Chondrocyte (in vitro differentiated cells): ENCODE measurements at places on chromosomes 7 and 10. TPM values are rescaled to one million over a fixed set of nuclear protein-coding genes. Genes with fewer than 3 reads are reported as not detected.

DNA sequence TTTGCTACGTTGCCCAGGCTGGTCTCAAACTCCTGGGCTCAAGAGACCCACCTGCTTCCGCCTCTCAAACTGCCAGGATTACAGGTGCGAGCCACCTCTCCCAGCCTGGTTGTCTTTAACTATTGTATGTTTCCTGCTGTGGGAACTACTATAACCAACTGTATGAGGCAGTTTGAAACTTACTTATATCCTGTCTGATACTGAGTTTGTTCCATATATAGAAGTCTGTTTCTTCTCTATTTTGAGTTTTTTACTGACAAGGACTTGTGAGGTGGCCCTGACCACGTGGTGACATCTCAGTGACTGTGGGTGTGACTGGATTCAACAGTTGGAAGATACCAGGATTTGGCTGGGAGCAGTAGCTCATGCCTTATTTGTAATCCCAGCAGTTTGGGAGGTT lies 14.2 kb downstream of the FBH1 start:
- H3K36me3 ChIP-seq: peaks cover 13% of the 10 kb centered on the region
- H3K27ac ChIP-seq: no peak overlapping the region

GRCh38 chr7:148390381-148390780 lies 200.2 kb upstream of the C7orf33 start:
- no peak overlapping the region for H3K27ac ChIP-seq
- H3K36me3 ChIP-seq: no peaks in the 10 kb centered on the region
- no peak for DNase-seq
- peaks cover 12% of the 10 kb centered on the region for H3K27me3 ChIP-seq
- no peak overlapping the region for H3K4me3 ChIP-seq

DNA sequence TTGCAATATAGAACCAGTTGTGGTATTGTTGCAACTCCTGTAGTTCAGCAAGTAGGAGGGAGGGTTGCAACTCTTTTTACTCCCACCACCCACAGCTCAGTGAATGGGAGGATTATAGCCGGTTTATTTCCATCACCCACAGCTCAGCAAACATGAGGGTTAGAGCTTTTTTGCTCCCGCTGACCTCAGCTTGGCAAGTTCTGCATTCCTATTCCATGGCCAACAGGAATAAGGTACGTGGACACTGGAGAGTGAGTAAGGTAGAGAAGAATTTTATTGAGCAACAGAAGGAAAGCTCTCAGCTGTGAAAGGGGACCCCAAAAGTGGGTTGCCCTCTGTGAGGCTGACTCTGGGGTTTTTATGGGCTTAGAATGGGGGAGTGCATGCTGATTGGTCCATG lies 167.1 kb upstream of the SMIM30 start:
- H3K36me3 ChIP-seq: no peaks in the 10 kb centered on the region
- peaks cover 21% of the 10 kb centered on the region for H3K4me1 ChIP-seq
- no peak overlapping the region for H3K27ac ChIP-seq
- H3K27me3 ChIP-seq: no peaks in the 10 kb centered on the region
- no peak for DNase-seq
- no peak overlapping the region for H3K4me3 ChIP-seq

- no peak for DNase-seq
- H3K27me3 ChIP-seq: no peaks in the 10 kb centered on the region
- no peaks in the 10 kb centered on the region for H3K4me1 ChIP-seq
- H3K4me3 ChIP-seq: no peak overlapping the region
- H3K36me3 ChIP-seq: peaks cover 1% of the 10 kb centered on the region
Observed at GRCh38 chr7:11985971-11986370, 154.0 kb upstream of the THSD7A start.

TYW1B gene
- total RNA-seq: 1.2 to 2.5 TPM (median 1.7 TPM) in 3 replicates

KCP gene
- total RNA-seq: 1.3 to 1.5 TPM in 2 of 3 replicates, not detected in the other
